Hair follicle dermal papilla cell (primary cell): ENCODE measurements at places on chromosomes 7 and 10. TPM values are rescaled to one million over a fixed set of nuclear protein-coding genes. Genes with fewer than 3 reads are reported as not detected.

The SDK1 gene
- total RNA-seq: 0.16 and 0.24 TPM in 2 replicates

The ZNF727 gene
- total RNA-seq: 0.24 and 0.32 TPM in 2 replicates

The CALCR gene
- not detected in 2 replicates for total RNA-seq

The SORCS1 gene
- not detected in 2 replicates for total RNA-seq

The RPEL1 gene
- 0.16 TPM in 1 of 2 replicates, not detected in the other for total RNA-seq

The STOX1 gene
- total RNA-seq: under 0.01 and 0.12 TPM in 2 replicates

The EBF3 gene
- total RNA-seq: 0.97 and 2.7 TPM in 2 replicates

The GPER1 gene
- 4.2 and 6.0 TPM in 2 replicates for total RNA-seq

The LDB3 gene
- total RNA-seq: under 0.01 TPM in 1 of 2 replicates, not detected in the other

The ZNF804B gene
- not detected in 2 replicates for total RNA-seq

The SEMA3C gene
- total RNA-seq: 272 and 311 TPM in 2 replicates

The DIP2C gene
- total RNA-seq: 23.0 and 32.0 TPM in 2 replicates

The LOXL4 gene
- total RNA-seq: 93.3 and 135 TPM in 2 replicates
